Prostate gland (tissue), 2 donors: ENCODE measurements at places on chromosomes 4 and X. TPM values are rescaled to one million over a fixed set of nuclear protein-coding genes. Genes with fewer than 3 reads are reported as not detected.

DNA sequence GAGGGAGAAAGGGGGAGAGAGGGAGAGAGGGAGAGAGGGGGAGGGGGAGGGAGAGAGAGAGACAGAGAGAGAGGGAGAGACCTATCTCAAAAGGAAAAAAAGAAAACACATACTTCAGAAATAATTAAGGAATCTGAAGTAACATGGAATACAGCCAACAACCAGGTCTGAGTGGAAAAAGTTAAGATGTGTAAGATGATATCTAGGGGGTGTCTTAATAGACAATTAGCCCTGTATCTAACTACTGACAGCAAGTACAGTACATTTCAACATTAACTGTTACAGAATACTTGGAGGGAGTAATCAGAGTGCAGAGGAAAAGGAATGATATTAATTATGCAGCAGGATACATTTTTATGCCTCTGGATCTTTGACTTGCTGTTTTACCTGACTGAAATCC, 22.4 kb downstream of the NUP54 start:
- DNase-seq, result no peak

- DNase-seq, result no peak
Observed at GRCh38 chrX:100407784-100408712, 2.0 kb downstream of the PCDH19 start.

Gene MRPL1
- total RNA-seq, result 21.4 TPM

GRCh38 chrX:13167481-13168231, 123.2 kb upstream of the FAM9C start:
- DNase-seq, result no peak

GRCh38 chr4:189940178-189941004, at the start of gene FRG1:
FRG1 (plus strand) TSS chr4:189940872; CDS start chr4:189941010, 138 bp downstream.
- peak; percentile 91 for DNase-seq

Gene TSPAN7
- total RNA-seq, result 11.4 TPM

DNA sequence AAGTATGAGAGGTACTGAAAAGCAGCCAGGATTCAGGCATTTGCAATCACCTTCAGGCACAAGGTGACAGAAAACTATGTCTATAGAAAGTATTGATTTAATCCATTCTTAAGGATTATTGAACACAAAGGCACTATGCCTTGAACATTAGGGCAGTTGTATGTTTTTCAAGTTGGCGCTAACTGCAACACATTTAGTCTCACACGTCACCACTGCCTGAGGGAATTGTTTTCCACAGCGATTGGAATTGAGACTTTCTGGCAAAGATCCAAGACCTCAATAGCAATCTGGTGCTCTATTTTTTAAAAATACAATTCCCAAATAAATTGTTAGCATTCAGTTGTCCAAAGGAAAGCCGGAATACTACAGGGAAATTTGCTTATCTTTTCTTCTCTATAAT, 52.7 kb upstream of the FTHL17 start:
- DNase-seq, result no peak

Gene PFKFB1
- 1.0 TPM for total RNA-seq

Gene YY2
- 0.82 TPM for total RNA-seq

DNA sequence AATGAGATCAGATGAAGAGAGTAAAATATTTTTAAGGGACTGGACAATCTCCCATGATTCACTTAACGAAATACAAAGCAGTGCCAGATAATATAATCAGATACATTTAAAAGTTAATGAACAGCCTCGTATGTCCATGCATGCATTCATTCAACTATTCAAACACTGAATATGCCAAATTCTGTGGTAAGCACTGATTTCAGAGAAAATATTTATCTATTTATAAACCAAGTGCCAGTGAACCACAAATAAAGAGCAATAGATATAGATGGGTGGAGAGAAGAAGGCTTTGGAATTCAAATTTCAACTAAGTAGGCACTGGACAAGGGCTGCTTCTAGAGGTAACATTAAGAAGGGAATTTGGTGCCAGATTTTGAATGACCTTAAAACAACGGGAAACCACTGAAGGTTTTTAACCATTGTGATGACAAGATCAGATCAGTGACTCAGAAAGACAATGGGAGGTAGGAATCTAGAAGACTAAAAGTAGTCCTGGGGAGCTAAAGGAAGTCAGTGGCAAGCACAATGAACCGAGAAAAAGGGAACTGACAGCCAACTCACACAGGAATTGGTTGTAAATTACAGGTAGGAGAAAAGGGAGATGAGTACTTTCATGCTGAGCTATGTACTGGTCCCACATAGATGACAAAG, 14.2 kb downstream of the ELOVL6 start:
- no peak for DNase-seq

DNA sequence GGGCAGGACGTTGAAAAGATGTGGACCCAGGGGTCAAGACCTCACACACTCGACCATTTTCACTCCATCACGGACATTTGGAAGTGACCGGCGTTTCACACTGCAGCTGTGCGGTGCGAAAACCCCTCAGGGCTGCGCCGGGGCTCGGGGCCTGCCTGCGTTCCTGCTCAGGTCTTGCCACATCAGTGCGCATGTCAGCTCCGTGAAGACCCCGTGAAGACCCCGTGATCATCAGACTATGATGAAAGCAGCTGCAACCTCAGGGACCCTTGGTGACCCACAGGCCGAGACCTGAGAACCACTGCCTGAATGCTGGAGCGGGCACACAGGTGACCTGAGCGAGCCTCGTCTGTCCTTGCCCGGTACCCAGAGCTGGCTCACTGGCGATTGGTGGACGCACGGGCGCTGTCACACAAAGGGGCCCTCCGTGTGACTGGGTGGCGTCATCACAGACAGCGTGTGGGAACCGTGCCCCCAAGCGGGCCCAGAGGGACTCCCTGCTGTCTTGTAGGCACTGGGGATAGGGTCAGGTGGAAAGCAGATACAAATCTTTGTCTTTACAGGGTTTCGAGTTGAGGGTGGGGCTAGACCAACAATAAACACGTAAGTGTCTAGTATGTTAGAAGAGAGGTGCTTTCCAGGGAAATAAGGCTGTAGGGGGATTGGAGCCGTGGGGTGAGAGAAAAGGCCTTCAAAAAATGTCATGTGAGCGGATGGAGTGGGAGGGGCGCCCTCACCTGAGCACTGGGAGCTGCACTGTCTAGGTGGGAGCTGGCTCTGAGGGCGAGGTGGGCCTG, 12.7 kb downstream of the MSANTD1 start:
- no peak for DNase-seq

DNA sequence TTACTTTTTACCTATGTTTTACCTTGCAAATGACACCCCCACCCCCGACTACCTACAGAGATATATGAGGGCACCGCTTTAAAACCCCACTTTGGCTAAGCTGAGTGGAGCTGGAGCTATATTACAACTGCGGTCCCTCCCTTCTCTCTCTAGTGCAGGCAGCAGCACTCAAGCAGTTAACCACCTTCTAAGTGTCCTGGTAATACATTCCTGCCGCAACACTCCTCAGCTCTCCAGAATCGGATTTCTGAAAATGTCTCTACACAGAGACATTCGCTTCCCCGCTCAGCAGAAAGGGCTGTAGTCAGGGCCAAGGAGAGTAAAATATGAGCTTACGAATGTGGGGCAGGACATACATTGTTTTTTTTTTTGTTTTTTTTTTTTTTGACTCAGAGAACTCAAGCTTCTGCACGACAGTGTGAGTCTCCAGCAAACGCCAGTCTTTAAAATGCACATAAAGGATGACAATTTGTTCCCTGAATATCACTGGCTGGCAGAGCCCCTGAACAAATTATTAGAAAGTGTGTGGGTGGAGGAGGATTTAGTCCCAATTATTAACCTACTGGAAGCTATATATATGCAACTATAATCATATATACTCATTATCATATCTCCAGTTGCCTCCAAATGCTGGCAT, 287.0 kb upstream of the TET2 start:
- DNase-seq, result no peak

DNA sequence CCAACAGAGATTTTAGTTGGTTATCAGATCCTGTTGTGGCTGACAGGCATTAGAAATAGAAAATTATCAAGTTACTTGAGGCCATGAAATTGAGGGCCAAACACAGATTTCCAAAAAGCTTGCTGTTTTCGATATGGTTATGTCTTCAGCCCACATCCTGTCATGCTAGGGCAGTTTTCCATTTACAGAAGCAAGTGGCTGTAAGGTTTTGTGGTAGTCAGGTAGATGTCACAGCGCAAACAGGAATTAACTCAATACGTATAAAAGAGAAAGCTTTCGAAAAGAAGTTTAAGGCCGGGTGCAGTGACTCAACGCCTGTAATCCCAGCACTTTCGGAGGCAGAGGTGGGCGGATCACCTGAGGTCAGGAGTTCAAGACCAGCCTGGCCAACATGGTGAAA, 104.6 kb downstream of the DMD start:
- no peak for DNase-seq
